T47D (cell line): ENCODE measurements at places on chromosomes 5 and 9.

- no peak for DNase-seq
Observed at GRCh38 chr9:90025816-90026215, 421.0 kb downstream of the GADD45G start.

- no peak for DNase-seq
Observed at GRCh38 chr9:15524845-15525455, 14.2 kb upstream of the PSIP1 start.

DNA sequence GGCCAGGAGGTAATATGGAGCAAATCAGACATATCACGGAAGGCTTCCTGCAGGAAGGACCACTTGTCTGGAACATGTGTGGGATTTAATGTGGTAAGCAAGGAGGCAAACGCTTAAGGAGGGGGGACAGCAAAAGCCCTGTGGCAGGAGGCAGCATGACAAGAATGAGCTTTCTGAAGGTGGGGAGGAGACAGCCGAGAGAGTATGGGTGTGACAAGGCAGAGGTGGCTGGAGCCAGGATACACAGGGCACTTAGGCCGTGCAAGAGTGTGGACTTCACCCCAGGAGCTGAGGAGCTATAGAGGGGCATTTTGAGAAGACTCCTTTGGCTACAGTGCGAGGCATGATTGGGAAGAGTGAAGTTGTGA is 14.4 kb upstream of the S1PR3 start:
- DNase-seq, result no peak

DNA sequence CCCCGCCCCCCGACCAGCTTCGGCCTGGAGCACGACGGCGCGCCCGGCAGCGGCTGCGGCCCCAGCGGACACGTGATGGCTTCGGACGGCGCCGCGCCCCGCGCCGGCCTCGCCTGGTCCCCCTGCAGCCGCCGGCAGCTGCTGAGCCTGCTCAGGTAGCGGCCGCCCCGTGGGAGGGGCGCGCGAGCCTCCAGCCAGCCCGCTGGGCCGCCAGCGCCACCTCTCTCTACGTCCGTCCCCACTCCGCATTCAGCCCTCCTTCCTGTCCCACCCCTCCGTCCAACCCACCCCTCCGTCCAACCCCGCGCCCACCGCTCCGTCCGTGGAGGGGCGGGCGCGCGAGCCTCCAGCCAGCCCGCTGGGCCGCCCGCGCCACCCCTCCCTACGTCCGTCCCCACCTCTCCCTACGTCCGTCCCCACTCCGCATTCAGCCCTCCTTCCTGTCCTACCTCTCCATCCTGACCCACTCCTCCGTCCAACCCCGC is 6.5 kb downstream of the ADAMTS13 start:
- DNase-seq, result no peak

DNA sequence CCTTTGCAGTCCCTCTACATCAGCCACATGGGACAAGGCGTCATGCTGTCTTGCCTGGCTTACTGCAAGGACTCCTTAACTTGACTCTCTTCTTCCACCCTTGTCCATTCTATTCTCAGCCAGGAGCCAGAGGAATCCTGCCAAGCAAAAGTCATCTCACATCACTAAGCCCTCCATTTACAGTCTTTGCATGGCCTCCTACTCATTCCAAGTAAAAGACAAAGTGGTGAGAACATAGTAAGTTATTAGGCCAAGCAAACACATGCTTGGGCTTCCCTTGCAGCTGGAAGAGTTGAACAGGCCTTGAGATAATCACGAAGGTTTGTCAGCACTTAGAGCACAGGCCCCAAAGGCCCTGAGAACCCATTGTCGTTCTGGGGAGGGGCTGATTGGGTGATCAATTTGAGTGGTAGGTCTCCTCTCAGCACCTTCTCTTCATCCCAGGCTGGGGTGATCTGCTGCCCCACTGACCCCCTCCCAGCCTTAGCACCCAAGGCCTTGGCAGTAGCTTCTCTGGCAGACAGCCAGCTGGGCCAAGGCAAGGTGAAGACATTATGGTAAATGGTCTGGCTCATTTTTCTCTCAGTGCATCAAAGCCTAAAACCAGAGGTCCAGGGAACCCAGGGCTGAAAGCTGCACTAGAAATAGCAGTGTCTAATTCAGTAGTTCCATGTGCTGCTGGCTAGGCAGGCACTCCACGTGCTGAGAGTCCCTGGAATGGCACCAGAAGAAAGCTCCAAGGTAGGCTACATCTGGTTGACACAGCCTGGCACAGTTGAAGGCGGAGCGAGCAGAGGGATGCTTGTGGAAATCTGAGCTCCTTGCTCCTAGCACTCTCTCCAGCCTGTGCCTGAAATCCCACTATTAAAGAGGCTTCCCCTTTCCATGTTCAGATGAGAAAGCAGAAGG is 121.4 kb downstream of the ASTN2 start:
- no peak for DNase-seq

DNA sequence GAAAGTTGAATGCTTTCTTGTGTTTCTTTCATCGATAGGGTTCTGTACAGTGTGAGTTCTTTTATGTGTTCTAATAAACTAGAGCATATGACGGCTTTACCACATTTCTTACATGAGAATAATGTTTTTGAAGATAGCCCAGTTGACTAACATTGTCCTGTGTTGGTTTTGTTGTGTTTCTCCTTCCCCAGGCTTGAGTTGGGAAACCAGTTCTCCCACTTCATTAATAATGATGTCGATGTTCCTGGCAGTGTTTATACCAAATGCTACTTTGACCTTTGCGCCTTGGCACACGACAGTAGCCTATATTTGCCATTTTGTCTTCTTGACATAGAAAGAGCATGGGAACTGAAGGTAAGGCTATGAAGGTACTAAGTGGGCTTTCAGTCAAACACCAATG is 14.4 kb upstream of the ZNF782 start:
- peak; percentile 64 for DNase-seq

- DNase-seq, result no peak
Observed at GRCh38 chr5:92599217-92599810, 981.7 kb downstream of the NR2F1-AS1 start.

DNA sequence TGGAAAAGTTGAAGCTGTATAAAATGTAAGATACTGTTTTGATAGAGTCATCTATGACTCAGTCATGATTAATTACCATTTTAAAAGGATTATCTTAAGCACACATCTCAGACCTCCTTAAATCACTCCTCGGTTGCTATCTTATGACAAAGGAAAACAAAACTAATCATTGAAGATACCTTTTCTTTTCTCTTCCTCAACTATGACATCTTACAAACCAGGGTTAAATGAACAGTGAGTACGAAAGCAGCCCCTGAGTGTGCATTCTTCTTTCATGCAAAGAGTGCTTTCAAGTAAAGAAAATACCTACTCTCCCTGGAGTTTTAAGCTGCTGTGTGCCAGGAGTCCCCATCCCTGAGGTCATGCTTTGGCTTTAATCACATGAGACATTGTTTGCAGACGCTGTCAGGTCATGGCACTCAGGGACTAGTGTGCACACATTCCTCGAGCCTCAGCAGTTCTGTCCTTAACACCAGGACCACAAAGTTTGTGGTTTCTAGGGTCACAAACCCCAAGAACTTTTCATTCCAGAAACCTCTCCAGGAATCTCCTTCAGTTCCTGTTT is 86.7 kb upstream of the ICE1 start:
- no peak for DNase-seq

DNA sequence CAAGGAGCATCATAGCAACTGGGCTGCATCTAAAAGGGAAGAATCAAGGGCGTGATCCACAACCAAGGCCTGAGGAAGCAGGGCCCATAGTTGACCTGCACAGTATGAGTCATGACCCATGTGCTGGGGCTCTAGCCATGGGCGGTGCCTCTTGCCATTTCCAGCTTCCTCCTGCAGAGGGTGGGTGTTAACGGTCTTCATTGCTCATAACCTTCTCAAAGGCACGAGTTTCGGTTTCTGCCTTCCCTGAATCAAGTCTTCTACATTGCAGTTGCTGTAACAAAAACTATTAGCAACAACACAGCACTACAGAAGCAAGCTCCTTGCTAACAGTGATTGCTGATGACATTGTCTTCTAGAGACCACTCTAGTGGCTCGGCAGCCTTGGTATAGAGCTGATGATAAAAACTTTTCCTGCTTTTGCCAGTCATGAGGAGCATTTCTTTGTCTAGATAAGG is 66.9 kb downstream of the CTSL start:
- no peak for DNase-seq

- no peak for DNase-seq
Observed at GRCh38 chr5:66720780-66721179, 124.6 kb downstream of the MAST4 start.

GRCh38 chr5:167051402-167051768 is 1240.1 kb upstream of the WWC1 start:
- DNase-seq, result no peak

- no peak for DNase-seq
Observed at GRCh38 chr9:109304347-109304746, 16.5 kb downstream of the EPB41L4B start.

DNA sequence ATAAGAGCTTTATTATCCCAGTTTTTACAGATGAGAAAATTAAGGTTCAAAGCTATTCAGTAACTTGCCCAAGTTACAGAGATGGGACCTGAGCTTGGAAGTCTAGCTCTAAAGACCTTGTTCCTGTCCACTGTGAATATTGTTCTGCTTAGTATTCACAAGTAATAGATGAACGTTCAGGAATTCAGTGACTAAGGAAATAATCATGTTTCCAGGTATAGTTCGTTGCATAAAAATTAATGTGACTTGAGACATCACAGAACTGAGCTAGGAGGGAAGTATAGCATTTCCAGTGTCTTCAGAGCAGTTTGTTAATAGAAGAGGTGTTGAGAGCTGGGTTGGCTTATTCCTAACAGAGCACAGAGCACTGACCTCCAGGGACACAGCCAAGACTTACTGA is 136.1 kb downstream of the FGF1 start:
- no peak for DNase-seq

DNA sequence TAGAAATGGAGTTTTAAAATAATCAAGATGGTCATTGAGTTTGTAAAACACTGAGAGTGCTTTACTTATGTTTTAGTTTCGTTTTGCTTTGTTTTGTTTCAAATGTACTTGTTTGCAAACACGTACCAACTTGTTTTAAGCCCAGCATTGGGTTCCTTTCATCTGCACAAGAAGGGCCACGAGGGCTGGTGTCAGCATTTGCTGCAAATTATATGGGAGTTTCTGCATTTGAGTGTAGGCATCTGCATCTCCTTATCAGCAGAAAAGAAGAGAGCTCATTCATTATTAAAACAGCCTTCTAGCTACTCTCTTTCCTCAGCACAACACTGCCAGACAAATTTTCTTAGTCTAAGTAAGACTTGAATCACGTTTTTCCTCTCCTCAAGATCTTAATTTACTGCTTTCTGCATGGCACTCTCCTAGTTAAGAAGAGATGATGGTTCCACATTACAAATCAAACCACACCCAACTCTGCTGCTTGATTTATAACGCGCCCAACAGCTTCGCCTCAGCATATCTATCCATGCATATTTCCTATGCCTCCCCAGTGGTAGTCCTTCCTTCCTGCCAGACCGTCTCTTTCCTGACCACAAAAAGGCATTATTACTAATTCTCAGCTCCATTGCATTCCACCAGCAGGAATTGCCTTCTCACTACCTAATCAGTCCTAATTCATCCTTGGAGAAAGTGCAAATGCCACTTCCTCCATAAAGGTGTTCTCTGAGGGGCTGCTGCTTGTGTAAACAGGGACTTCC is 95.2 kb upstream of the CAST start:
- no peak for DNase-seq

DNA sequence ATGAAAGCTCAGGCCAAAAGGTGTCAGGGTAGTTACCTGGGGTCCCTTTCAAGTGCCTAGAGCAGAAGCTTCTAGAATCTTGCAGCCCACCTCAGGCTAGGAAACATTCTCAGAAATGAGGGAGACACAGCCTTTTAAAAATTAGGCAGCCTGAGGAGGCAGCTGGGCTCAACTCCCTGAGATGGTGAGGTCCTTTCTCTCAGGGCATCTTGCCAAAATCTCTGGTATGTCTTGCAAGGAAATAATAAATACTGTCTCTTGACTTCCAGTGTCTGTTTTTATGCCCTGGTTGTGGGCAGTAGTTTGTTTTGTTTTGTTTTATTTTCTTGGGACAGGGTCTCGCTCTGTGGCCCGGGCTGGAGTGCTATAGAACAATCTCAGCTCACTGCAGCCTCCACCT is 100.9 kb upstream of the APC start:
- DNase-seq, result no peak

- no peak for DNase-seq
Observed at GRCh38 chr5:150033334-150033733, 32.8 kb downstream of the HMGXB3 start.

- no peak for DNase-seq
Observed at GRCh38 chr5:161471211-161471950, 75.1 kb downstream of the GABRB2 start.

GRCh38 chr9:4997196-4997595 is 12.1 kb downstream of the JAK2 start:
- DNase-seq, result no peak

- DNase-seq, result no peak
Observed at GRCh38 chr9:93139365-93140182, 5.5 kb upstream of the NINJ1 start.

DNA sequence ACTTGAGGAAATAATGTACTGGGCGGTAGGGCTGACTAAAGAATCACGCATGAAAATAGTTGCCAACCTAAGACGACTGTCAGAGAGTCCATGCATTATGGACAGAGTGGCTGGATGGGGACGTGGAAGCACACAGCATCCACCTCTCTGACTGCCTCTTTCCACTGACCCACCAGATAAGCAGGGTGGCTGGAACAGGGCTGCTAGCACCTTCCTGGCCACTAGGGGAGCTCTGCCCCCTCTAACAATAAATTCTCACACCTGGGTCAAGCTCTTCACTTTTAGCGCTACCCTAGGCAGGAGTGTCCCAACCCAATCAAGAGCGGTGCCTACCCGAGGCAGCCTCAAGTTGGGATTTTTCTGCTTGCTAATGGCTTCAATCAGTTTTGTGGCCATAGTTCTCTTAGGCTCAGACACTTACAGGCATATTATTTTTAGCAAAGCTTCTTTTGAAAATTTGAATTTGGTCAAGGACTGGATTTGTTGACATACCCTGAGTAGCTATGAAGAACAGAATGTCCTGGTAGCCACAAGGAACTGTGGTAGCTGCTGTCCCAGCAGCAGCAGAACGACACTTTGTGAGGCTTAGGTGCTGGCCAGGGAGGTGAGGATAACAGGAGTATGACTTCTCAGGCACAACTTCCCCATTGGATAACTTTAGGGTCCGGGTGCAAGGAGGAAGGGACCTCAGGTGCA is 6.9 kb upstream of the TPM2 start:
- peak; percentile 39 for DNase-seq

- no peak for DNase-seq
Observed at GRCh38 chr5:90326995-90327394, 82.6 kb downstream of the CETN3 start.

- no peak for DNase-seq
Observed at GRCh38 chr9:91301161-91301560, 60.6 kb downstream of the AUH start.

DNA sequence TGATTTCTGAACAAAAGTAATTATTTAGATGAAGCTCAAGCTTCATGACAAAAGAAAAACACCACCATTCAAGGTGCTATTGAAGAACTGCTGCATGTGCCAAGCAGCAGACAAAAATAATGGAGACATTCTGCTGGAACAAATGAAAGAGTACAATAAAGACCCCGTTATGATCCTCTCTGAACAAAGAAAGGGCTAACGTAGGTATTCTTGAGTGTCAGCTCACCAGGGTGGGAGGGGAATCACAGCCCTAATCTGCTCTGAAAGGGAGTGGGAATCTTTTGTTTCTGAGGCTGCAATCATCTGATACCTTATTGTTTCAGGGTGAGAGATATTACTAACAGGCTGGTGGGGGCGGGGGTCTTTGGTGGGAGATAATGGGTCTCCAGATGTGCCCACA is 15.4 kb downstream of the CEMIP2 start:
- DNase-seq, result no peak
